ENCODE measurements at places on chromosomes 7 and 10.

DNA sequence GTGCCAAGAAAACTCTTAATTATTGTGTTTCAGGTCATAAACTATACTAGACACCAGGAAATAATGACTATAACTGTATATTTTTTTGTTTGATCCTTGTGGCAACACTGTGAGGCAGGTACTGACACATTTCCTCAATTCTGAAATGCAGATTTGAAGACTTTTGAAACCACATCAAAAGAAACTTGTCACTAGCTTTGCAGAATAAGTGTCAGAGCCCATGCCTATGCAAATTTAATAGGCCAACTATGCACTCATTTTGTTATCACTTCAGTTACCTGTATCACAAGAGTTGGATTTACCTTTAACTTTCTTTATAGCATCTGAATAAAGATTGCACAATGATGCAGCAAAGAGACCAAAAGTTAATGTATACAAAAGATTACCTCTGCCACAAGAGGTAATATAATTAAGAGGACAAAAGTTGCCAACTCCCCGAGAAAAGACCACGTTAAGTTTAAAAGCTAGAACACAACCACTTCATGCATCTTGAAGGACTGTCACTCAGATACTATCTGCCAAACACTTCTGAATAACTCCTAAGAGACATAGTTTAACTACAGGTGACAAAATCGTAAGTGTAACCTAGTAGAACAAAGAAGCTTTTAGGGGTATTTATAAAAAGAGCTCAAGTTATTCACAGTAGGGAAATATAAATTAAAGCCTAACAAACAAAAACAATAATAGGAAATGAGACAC is 80.5 kb downstream of the ELAPOR2 start:
- no peak overlapping the region for H3K4me3 ChIP-seq
- no peak for DNase-seq
- H3K4me1 ChIP-seq, result no peaks in the 10 kb centered on the region
- no peak overlapping the region for H3K27ac ChIP-seq

GRCh38 chr7:47506382-47507339 is 75.2 kb downstream of the TNS3 start:
- no peaks in the 10 kb centered on the region for H3K4me1 ChIP-seq
- H3K4me3 ChIP-seq, result no peak overlapping the region
- H3K36me3 ChIP-seq, result no peaks in the 10 kb centered on the region
- H3K27me3 ChIP-seq, result no peaks in the 10 kb centered on the region
- DNase-seq, result no peak

GRCh38 chr7:98506471-98506870 is 105.6 kb upstream of the BAIAP2L1 start:
- no peak overlapping the region for H3K27ac ChIP-seq
- H3K4me1 ChIP-seq, result no peaks in the 10 kb centered on the region
- H3K4me3 ChIP-seq, result no peak overlapping the region
- no peaks in the 10 kb centered on the region for H3K27me3 ChIP-seq

- no peaks in the 10 kb centered on the region for H3K27me3 ChIP-seq
These were observed 97.8 kb upstream of the MPP7 start for GRCh38 chr10:28400681-28401080.

DNA sequence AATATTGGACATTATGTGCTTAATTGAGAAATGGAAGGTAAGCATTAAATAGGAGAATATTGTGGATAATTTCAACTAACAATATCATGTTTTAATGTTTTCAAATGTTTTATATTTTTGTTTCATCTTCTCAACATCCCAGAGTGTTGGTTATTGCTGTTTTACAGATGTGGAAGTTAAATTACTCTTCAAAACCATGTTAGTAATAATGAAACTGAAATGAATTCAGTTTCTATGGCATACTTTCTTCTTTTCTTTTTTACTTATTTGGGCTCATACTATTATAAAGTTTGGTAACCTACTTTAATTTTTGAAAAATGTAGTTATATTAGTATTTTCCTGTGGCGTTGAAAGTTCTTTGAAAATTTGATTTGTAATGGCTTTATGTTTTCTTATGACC is 4.2 kb downstream of the GLRX3 start:
- H3K27ac ChIP-seq, result no peak overlapping the region
- peaks cover 77% of the 10 kb centered on the region for H3K4me1 ChIP-seq
- H3K27me3 ChIP-seq, result no peaks in the 10 kb centered on the region
- H3K36me3 ChIP-seq, result no peaks in the 10 kb centered on the region
- no peak for DNase-seq

DNA sequence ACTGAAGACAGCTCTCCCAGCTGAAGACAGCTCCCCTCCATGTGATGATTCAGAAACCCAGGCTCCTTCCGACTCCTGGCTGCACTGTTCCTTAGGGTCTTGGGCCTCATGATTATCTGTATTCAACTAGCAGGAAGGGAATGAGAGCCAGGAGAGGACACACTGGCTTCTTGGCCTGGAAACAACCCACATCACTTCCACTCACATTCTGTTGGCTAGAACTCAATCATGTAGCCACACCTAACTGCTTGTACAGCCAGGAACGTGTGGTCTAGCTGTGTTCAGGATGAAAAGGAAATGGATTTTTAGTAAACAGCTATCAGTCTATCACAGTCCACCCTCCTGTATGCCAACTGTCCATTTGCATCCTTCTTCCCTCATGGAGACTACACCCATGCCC is 30.5 kb upstream of the XPNPEP1 start:
- H3K27ac ChIP-seq, result no peak overlapping the region
- no peaks in the 10 kb centered on the region for H3K36me3 ChIP-seq
- no peaks in the 10 kb centered on the region for H3K4me1 ChIP-seq
- DNase-seq, result no peak
- no peak overlapping the region for H3K4me3 ChIP-seq

GRCh38 chr7:57362868-57363267 is 87.1 kb upstream of the ZNF716 start:
- DNase-seq, result no peak
- no peaks in the 10 kb centered on the region for H3K36me3 ChIP-seq
- H3K4me1 ChIP-seq, result no peaks in the 10 kb centered on the region
